ENCODE measurements at places on chromosomes 2 and 18. TPM values are rescaled to one million over a fixed set of nuclear protein-coding genes. Genes with fewer than 3 reads are reported as not detected.

DNA sequence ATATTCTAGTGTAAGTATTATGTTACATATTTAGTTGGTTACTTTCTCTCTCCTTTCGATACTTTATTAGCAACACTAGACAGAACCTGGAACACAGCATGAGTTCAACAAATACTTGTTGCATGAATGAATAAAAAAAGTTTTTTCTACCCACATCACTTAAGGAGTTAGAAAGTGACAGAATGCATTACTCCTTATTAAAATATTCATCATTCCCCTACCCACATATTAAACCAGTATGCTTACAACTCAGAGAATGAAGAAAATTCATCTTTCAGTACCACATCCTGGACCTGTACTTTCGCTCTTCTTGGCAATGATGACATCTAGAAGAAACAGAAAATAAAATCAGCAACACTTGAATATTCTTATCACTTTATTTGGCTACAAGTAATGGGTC is 6.0 kb downstream of the SRBD1 start:
- H3K27me3 ChIP-seq: no peaks in the 10 kb centered on the region
- H3K4me1 ChIP-seq: no peaks in the 10 kb centered on the region
- no peak overlapping the region for H3K4me3 ChIP-seq
- no peaks in the 10 kb centered on the region for H3K36me3 ChIP-seq
- no peak overlapping the region for H3K27ac ChIP-seq

GRCh38 chr18:46657115-46657955 is at the start of gene LOXHD1:
LOXHD1 (minus strand) TSS chr18:46657220; CDS start chr18:46657033, 187 bp downstream.
- no peaks in the 10 kb centered on the region for H3K36me3 ChIP-seq
- H3K4me3 ChIP-seq: no peak within 1 kb of the TSS
- no peak for DNase-seq
- no peak within 1 kb of the TSS for H3K27ac ChIP-seq
- H3K4me1 ChIP-seq: no peaks in the 10 kb centered on the region

- H3K27ac ChIP-seq: no peak overlapping the region
- peaks cover 77% of the 10 kb centered on the region for H3K27me3 ChIP-seq
- H3K36me3 ChIP-seq: no peaks in the 10 kb centered on the region
- no peak for DNase-seq
- H3K4me1 ChIP-seq: peaks cover 19% of the 10 kb centered on the region
- H3K4me3 ChIP-seq: no peak overlapping the region
Observed at GRCh38 chr2:29917781-29918180, 3.6 kb downstream of the ALK start.

DNA sequence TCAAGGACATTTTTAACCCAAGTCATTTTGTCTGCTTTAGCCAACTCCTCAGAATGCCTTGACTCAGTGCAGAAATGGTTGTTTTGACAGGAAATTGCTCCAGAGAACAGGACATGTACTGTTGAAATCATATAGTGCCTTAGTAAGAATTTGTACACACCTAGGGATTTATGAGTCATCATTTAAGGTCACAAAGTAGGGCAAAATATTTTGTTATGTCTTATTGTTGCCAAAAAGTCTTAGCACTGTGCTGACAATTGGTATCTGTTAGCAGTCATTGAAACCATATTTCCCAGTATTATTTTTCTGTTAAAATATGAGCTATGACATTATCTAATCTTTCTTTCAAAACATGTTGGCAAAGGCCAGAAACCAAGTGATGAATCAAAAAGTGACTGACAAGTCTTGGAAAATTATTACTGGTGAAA is 104.5 kb downstream of the OSBPL6 start:
- no peaks in the 10 kb centered on the region for H3K4me1 ChIP-seq
- H3K36me3 ChIP-seq: no peaks in the 10 kb centered on the region
- no peak overlapping the region for H3K27ac ChIP-seq
- no peaks in the 10 kb centered on the region for H3K27me3 ChIP-seq
- H3K4me3 ChIP-seq: no peak overlapping the region
- no peak for DNase-seq

GRCh38 chr2:220705678-220706077 is 866.4 kb downstream of the EPHA4 start:
- no peak overlapping the region for H3K27ac ChIP-seq
- no peak for DNase-seq
- H3K4me3 ChIP-seq: no peak overlapping the region
- no peaks in the 10 kb centered on the region for H3K27me3 ChIP-seq
- H3K36me3 ChIP-seq: no peaks in the 10 kb centered on the region
- no peaks in the 10 kb centered on the region for H3K4me1 ChIP-seq

- no peaks in the 10 kb centered on the region for H3K27me3 ChIP-seq
- H3K4me3 ChIP-seq: no peak overlapping the region
- DNase-seq: no peak
Observed at GRCh38 chr18:37265382-37265781, 300.2 kb downstream of the CELF4 start.

DNA sequence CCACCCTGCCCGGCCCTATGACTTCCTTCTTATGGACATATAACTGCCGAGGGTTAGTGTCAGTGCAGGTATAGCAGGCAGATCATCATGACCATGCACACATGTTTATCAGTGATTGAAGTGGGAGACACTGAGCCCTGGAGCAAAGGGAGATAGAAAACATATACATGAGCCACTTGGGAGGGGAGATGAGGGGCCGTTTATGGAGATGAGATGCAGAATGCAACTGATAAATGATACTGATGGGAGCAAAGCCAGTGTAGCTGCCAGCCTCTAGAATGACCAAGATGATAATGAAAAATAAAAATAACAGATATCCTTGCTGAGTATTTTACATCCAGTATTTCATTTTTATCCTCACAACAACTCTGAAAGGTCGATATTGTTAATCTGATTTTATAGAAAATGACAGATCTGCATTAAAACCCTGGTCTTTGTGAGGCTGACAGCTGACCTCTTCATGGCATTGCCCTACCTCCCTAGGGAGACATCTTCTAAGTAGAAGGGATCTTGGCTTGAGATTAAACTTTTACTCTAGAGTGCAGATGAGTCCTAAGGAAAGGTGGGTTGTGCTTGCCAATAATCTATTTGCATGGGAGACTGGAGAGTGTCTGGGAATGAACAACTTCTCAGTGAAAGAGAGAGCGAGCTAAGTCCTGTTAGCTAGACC is 178.4 kb upstream of the LHCGR start:
- H3K27ac ChIP-seq: no peak overlapping the region
- no peaks in the 10 kb centered on the region for H3K27me3 ChIP-seq
- no peak overlapping the region for H3K4me3 ChIP-seq
- no peaks in the 10 kb centered on the region for H3K4me1 ChIP-seq
- no peaks in the 10 kb centered on the region for H3K36me3 ChIP-seq

- H3K4me1 ChIP-seq: no peaks in the 10 kb centered on the region
- no peaks in the 10 kb centered on the region for H3K36me3 ChIP-seq
Observed at GRCh38 chr2:60324536-60324935, 228.9 kb downstream of the BCL11A start.

DNA sequence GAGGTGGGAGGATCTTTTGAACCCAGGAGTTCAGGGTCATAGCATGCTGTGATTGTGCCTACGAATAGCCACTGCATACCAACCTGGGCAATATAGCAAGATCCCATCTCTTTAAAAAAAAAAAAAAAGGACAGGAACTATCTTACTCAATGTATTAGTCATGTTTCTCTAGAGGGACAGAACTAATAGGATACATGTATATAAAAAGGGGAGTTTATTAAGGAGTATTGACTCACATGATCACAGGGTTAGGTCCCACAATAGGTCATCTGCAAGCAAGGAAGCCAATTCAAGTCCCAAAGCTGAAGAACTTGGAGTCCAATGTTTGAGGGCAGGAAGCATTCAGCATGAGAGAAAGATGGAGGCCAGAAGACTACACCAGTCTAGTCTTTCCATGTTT is 18.8 kb upstream of the CASP10 start:
- no peaks in the 10 kb centered on the region for H3K27me3 ChIP-seq
- H3K27ac ChIP-seq: no peak overlapping the region
- DNase-seq: no peak
- no peaks in the 10 kb centered on the region for H3K4me1 ChIP-seq

GRCh38 chr2:203286532-203286931 is 41.7 kb upstream of the ABI2 start:
- no peak for DNase-seq
- no peaks in the 10 kb centered on the region for H3K27me3 ChIP-seq

GRCh38 chr2:107108556-107108955 is 222.6 kb upstream of the ST6GAL2 start:
- no peak overlapping the region for H3K27ac ChIP-seq
- H3K4me3 ChIP-seq: no peak overlapping the region
- H3K4me1 ChIP-seq: no peaks in the 10 kb centered on the region
- H3K27me3 ChIP-seq: no peaks in the 10 kb centered on the region

Gene HDLBP
- total RNA-seq: 437 TPM

Gene ALK
- 0.27 TPM for total RNA-seq

Gene CGREF1
- total RNA-seq: 0.28 TPM

Gene GPR45
- not detected for total RNA-seq

Gene CD207
- total RNA-seq: not detected

Gene FAM228A
- 0.24 TPM for total RNA-seq

Gene COL5A2
- total RNA-seq: 344 TPM

Gene KCNG2
- not detected for total RNA-seq

Gene SRD5A2
- total RNA-seq: 0.52 TPM

All from hepatocyte (in vitro differentiated cells).